Activated B cell treated with CpG ODN at 0.5 μM for 24 hours (primary cell): ENCODE measurements at places on chromosomes 11 and 22. TPM values are rescaled to one million over a fixed set of nuclear protein-coding genes. Genes with fewer than 3 reads are reported as not detected.

The CLTCL1 gene
- 2.7 and 5.0 TPM in 2 replicates for total RNA-seq

The ISX gene
- not detected in 2 replicates for total RNA-seq

The CLNS1A gene
- 112 and 116 TPM in 2 replicates for total RNA-seq

The OR51B2 gene
- total RNA-seq: not detected in 2 replicates

The MMP27 gene
- not detected in 2 replicates for total RNA-seq

The UPB1 gene
- total RNA-seq: 1.1 and 1.3 TPM in 2 replicates

The TBX10 gene
- total RNA-seq: not detected in 2 replicates

The SLC25A45 gene
- 11.4 and 12.3 TPM in 2 replicates for total RNA-seq

The CD3G gene
- total RNA-seq: 0.20 TPM in 1 of 2 replicates, not detected in the other

The TECTA gene
- total RNA-seq: 0.24 and 0.27 TPM in 2 replicates

The MMP3 gene
- not detected in 2 replicates for total RNA-seq

The POTEH gene
- not detected in 2 replicates for total RNA-seq
